Kidney epithelial cell (primary cell): ENCODE measurements at places on chromosomes 16 and 17.

- DNase-seq = no peak
Measured at GRCh38 chr17:38352245-38353085, 821 bp downstream of the SOCS7 start.

DNA sequence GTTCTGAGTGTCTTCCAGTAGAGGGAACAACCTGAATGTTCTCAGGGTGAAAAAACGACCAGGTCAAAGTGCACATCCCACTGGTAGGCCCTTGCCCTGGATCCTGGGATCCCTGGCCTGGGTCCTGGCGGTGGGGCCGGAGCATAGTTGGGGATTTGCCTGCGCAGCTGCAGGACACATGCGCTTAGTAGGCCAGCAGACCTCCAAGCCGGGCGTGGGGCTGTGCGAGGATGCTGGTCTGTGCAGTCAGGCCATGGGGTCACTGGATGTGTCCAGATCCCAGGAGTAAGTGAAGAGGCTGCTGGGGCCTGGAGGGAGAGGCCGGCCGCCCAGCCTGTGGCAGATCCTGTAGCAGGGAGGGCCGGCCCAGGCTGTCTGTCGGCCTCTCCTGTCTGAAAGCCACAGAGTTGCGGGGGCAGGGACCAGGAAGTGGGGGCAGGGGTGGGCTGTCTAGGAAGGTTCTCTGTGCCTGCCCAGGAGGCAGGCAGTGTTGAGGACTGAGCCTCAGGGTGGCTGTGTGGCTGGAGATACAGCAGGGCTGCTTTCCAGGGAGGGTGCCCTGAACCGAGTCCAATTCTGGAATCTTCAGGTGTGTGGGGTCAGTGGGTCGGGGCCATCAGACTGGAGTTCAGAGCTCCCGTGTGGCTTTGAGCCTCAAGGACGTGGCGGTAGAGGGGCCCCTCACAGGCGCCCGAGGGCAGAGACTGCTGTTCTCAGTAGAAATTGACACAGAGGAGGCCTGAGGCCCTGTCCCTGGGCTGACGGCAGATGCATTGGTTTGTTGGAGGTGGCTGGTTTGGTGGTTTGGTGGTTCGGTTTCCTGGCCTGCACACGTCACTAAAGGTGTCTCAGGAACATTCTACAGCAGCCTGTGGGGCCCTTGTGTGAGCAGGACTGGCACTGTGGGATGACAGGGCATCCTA, 17.2 kb upstream of the NUDT16L1 start:
- no peak for DNase-seq

GRCh38 chr17:72407336-72407909, 286.6 kb downstream of the SOX9 start:
- peak; percentile 95 for DNase-seq

GRCh38 chr16:16857012-16857411, 478.1 kb downstream of the NPIPA7 start:
- no peak for DNase-seq

DNA sequence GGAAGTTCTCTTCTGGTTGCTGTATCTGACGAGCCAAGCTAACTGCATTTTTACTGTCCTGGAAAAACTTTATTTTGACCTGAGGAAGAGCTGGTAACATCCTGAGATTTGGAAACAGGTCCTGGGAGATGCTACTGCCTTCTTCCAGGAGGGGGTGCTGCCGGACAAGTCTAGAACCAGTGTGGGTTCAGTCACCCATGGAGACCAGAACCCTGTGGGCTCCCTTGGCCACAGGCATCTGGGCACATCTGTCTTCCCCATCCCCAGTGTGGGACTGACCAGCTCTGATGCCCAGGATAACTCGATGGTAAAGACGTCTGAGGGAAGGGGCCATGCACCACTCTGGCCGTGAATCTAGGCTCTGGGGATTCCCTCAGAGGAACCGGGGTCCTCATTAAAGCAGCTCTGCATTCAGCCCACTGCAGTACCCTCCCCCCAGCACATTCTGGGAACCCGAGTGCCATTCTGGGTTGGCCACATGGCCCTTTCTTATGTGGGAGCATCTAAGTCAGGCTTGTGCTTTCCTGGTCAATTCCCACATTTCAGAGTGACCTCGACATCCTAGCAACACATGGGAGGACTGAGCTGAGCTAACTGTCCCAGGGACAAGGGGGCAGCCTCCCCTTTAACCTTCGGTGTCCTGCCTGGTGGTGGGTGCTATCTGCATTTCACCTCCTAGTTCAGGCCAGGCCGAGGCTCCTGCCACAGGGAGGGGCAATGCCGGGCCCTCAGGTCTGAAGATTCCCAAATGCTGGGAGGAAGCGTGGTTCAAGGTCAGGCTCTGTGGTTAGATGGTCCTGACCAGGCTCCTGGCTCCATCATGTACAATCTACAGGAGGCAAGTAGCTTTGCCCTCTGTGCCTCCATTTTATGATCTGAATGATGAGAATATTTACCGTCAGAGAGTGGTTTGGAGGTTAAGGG, 6.4 kb downstream of the C16orf86 start:
- DNase-seq = no peak

GRCh38 chr16:799948-800833, at the start of gene GNG13:
GNG13 (minus strand) TSS chr16:800734; CDS start chr16:799077, 1,657 bp downstream.
- no peak for DNase-seq

DNA sequence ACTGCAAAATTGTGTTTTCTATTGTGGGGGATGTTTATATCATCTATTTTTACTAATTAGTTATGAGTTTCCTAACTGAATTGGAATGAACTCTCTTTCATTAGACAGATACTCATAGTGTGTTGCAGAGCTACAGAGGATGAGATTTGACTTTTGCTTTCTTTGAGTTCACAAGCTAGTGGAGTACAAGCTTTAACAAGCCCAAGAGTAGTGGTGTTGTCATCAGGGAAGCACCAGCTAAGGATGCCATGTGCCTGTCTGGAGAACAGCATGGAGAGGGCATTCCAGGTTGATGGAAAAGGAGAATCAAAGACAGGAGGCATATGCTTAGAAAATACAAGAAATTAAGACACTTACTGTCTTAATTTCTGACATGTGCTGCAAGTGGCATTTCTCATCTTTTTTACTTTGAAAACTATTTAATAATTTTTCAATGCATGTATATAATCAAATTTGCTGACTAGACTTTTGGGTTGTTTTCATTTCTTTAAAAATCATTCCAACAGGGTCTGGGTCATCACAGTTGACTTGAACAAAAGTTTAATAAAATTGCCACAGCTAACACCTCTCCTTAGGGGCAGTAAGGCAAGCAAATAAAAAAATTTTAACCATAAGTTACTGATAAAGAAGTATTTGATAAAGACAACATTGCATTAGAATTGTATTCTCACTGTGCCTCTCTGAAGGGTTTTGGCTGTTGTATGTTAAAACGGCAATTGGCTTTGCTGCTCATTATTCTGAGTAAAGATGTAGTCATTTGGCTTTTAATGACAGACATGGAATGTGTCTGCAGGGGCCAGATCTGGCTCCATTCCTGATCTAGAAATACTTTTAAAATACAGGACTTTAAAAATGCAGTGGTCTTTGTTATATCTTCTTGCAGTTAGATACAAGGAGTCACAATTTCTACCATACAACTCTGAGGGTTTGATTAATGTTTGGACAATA, 323.7 kb upstream of the CDH11 start:
- no peak for DNase-seq

DNA sequence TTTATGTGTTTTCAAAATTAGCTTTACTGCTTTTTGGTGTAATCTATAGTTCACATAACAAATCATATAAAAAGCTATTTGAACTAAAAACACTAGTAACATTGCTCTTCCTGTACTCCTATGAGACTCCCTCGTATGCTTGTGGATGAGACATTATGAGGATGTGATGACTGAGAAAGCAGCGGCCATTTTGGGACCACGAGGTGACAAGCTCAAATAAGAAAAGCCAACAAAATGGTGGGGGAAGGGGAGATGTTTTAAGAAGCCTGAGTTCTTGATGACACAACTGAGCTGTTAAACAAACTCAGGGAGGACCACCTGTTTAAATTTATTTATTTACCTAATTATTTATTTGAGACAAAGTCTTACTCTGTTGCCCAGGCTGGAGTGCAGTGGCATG, 4.5 kb downstream of the CCL18 start:
- DNase-seq = no peak

DNA sequence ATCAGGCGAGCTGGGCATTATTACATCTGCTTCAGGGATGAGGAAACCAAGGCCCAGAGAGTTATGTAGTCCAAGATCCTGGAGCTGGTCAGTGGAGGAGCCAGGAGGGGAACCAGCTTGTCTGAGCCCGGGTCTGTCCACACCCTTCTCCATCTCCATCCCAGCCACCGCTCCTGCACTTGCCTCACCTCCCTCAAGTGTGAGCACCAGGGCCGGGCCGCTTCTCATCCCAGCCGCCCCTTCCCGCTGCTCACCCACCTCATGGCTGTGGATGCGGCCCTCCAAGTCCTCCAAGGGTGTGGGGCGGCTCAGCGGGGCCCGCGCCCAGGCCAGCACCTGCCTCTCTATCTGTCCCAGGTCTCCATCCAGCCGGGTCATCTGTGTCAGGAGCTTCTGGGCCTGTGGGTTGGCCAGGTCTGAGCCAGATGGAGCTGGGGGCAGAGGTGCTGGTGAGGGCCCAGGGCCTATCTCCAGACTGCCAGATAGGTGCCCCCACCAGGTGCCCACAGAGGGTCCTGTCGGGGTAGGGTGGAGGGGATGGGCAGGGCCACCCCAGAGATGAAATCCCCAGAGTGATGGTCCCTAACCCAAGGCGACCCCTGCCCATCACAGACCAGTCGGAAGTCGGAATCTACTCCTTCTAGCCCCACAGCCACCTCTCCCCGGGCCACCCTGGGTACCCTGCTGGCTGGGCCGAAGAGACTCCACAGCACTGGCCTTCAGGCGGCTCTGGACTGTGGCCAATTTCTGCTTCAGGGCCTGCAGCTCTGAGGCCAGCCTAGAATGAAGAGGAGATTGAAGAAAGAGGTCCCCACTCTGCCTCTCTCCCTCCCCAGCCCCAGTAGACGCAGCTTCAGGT, 9.4 kb downstream of the EVPL start:
- DNase-seq = no peak

DNA sequence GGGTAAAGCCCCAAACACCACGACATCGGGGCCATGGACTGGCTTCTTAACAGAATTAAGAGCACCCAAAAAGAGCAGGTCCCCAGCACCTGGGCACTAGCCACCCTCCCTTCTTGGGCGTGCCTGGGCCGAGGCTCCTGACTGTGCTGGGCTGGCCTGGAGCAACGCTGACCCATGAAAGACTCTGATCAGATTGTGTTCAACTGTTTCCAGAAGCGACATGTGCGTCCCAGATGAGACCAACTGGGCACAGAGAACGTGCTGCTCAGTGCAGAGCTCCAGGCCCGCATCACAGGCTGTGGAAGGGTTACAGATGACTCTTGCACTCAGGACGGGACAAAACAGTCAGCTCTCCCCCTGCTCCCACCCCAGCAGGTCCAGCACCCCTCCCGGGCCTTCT, 100.7 kb downstream of the KCNJ12 start:
- no peak for DNase-seq

- DNase-seq = no peak
Measured at GRCh38 chr16:67992661-67993206, 6.5 kb downstream of the DPEP2 start.

DNA sequence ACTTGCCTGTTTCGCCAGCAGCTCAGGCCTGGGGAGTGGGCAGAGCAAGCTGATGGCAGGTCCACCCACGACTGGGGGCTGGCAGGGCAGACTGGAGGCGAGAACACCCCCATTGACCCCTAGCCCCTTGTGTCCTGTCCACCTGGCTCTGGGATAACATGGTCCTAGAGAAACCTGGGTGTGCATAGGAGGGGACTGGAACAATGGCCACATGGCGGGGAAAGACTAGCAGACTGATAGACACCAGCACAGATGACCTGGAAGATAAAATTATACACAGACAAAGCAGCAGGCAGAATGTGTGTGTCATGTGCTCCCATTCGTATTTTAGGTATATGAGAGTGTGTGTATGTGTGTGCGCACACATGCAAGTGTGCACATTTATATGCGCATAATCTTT, 23.5 kb downstream of the NUBP1 start:
- DNase-seq = no peak

DNA sequence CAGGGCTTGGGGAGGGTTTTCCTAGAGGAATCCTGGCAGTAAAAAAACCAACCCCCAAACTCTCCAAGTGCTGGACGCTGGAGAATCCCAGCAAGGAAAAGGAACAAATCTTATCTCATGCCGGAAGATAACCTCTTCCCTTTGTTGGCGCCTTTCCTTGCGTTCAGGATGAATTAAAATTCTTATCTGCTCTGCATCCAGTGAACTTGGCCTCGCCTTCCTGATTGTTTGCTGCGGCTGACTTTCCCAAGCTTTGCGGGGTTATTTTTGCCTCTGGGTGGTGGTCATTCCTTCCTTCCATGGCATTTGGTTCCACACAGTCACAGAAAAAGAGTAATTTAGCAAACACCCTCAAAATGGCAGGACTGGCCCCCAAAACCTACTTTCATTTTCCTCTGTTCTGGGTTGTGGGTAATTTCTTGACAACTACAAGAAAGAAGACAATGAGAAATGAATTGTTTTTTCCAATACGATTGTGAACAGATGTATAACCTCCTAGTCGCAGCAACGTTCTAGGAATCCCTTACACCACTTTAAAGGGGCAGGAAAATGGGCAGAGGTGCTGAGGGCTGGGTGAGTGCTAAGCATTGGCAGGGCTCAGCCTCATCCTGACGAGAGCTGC, 77.8 kb downstream of the MRC2 start:
- DNase-seq = no peak

DNA sequence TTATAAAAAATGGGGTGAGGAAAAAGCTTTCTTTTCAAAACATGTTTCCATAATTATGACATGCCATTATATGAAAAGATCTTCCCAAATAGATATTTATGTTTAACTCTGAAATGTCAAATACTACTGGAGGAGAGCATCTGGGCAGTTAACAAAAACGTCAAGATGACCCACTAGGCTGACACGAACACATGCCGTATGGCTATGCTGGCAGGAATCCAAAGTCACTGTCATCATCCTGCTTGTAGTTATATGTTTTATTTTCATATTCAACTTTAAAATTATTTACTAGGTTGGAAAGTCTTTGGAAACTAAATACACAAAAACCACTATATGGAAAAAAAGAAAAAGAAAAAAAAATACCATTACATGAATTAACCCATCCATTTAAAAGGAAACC, 27.3 kb downstream of the ANKFY1 start:
- no peak for DNase-seq

GRCh38 chr16:84766978-84767773, 52.6 kb upstream of the CRISPLD2 start:
- DNase-seq = no peak

GRCh38 chr17:77382356-77382911, 241.7 kb downstream of the SEC14L1 start:
- no peak for DNase-seq

DNA sequence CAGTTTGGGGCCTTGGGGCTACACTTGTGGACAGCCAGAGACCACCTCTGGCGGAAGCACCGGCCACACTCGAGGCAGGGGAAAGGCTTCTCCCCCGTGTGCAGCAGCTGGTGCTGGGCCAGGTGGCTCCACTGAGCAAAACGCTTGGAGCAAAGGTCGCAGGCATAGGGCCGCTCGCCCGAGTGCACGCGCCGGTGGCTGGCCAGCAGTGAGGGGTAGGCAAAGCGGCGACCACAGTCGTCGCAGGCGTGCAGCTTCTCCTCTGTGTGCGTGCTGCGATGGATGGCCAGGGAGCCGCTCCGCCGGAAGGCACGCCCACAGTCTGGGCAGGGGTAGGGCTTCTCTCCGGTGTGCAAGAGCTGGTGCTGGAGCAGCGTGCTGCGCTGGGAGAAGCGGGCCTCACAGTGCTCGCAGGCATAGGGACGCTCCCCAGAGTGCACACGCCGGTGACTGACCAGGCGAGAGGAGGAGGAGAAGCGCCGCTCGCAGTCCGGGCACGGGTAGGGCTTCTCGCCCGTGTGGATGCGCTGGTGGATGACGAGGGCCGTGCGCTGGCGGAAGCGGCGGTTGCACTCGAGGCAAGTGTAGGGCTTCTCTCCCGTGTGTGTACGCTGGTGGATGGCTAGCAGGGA, 5.8 kb downstream of the ZNF689 start:
- no peak for DNase-seq
